Mesenteric fat pad (tissue), 1 donor: ENCODE measurements at places on chromosomes 6 and 20. TPM values are rescaled to one million over a fixed set of nuclear protein-coding genes. Genes with fewer than 3 reads are reported as not detected.

SYCP2L gene
- total RNA-seq = 0.93 TPM

ACTL10 gene
- 0.93 TPM for total RNA-seq

DNA sequence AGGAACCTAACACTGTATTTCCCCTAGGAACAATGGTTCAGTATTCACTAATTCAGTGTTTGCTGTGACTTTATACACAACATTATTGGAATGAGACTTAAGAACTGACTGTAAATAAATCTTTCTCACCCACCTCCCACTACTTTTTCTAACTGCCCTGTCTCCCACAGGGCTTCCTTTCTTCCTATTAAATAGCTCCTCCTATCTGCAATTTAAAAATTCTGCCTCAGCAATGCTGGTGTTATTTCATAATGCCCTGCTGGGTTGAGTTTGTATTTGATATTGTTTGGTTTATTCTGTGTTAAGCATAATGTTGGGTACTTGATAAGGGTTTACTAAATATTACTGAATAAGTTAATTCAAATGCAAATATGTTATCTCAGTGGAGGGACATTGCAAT is 573.1 kb upstream of the RNF217 start:
- no peak for DNase-seq

DSTN gene
- total RNA-seq = 165 TPM

DNA sequence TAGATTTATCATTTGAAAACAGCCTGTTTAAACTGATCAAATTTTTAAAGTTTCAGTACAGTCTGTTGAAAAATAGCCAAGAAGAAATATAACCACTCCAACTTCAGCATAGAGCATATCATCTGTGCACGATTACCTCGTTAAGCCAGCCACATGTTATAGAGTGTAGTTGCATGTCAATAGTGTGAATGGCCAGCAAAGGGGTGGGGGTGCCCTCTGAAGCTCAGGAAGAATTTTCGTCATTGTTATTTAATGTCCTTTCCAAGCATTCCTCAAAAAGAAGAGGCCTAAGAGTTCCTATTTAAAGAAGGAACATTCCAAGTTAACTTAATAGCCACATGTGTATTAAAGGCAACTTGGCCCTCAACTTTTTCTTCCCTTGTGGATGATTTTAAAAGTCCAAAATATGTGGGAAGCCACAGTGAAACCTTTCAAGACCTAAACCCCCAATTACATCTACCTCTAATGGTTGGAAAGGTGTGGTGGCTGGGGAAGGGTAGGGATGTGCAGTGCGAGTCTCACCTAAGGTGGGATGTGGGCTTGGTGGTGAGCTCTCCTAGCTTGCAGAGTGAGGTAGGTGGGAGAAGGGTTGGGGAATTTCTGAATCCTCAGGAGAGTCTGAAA is 1.8 kb upstream of the CCN2 start:
- DNase-seq = no peak

DNA sequence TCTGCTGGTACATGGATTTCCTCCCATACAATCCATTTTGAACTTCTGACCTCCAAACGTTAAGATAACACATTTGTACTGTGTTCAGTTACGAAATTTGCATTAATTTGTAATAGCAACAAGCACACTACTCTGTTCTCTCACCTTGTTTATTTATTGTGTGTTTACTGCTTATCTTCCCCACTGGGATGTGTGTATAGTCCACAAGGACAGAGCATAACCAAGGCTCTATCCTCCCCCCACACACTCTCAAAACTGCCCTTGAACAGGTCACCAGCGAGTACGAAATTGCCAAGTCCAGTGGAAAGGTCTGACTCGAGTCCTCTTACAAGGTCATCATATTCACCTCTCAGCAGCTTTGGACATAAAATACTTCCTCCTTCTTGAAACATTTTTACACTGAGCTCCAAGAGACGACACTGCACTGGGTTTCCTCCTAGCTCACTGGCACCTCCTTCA is 18.6 kb downstream of the ADTRP start:
- DNase-seq = no peak

DNA sequence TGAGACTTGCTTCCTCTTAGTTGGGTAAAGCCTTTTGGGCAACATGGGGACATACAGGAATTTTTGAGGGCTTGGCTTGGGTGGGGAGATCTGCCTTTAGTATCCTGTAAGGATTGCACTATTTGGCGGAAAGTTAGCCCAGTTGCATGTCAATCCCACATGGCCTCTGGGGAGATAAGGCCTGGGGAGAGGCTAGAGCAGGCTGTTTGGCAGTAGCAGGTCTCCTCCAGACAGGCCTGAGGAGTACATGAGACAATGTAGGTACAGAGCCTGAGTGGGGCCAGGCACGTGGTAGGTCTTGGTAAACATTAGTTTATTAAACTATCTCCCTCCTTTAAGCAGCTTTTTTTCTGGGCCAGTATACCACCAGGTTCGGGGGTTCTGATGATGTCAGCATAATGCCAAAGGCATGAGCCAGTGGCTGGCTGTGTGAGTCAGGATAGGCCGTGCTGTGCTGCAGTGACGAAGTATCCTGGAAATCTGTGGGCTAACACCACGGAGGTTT is 147.9 kb downstream of the VEGFA start:
- no peak for DNase-seq

CYB5R4 gene
- 24.6 TPM for total RNA-seq

GRCh38 chr20:53142225-53143127 is 170.3 kb downstream of the TSHZ2 start:
- DNase-seq = no peak

DNA sequence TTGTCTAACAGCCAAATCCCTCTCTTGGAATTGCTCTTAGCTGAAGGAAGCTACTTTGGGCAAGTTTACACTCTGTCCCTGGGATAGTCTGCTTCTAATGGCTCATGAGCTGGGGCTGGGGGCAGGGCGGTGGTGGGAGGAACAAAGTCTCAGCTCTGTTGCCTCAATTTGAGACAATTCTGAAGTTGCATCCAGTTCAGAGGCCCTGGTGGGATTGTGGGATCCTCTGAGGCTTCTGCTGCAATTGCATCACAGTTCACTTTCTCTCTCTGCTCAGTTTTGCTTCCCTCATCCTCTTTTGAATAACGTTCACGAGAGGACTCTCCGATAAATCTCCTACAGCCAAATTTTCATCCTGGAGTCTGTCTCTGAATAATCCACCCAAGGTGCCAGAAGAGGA is 440.6 kb upstream of the SLC35B3 start:
- no peak for DNase-seq

PGBD1 gene
- 4.0 TPM for total RNA-seq

- DNase-seq = no peak
These were observed 31.5 kb upstream of the LTV1 start for GRCh38 chr6:143811501-143812157.

BTN1A1 gene
- not detected for total RNA-seq

DNA sequence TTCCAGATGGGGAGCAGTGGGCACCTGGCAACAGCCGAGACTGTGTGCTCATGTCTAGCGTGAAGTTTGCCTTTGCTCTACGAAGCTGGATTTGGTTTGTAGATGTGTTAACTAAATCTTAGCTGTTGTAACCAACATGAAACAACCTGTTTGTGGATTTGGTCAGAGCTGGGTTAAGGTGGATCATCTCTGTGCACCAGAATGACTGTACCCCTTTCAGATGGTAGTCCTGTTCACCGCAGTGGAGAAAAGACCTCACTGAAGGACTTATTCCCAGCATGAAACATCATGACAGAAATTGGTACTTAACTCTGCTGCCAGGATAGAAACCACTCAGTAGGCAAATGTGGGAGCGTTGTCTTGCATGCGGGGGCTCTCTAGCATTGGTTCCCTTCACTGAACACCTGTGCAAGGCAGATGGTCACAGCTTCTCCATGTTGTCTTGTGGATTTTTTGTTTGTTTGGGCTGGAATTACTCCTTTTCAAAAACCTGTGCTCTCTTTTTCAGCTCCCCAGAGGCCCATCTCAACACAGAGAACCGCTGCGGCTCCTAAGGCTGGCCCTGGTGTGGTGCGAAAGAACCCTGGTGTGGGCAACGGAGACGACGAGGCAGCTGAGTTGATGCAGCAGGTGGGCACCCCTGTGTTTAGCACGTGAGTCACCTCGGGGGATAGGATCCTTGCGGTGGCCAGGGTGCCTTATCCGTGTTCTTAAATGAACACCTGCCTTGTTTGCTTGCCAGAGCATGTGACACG is 19.3 kb upstream of the EFCAB8 start:
- no peak for DNase-seq

- DNase-seq = no peak
These were observed 60.6 kb upstream of the NT5E start for GRCh38 chr6:85389151-85389797.

CCN5 gene
- 51.5 TPM for total RNA-seq

DNA sequence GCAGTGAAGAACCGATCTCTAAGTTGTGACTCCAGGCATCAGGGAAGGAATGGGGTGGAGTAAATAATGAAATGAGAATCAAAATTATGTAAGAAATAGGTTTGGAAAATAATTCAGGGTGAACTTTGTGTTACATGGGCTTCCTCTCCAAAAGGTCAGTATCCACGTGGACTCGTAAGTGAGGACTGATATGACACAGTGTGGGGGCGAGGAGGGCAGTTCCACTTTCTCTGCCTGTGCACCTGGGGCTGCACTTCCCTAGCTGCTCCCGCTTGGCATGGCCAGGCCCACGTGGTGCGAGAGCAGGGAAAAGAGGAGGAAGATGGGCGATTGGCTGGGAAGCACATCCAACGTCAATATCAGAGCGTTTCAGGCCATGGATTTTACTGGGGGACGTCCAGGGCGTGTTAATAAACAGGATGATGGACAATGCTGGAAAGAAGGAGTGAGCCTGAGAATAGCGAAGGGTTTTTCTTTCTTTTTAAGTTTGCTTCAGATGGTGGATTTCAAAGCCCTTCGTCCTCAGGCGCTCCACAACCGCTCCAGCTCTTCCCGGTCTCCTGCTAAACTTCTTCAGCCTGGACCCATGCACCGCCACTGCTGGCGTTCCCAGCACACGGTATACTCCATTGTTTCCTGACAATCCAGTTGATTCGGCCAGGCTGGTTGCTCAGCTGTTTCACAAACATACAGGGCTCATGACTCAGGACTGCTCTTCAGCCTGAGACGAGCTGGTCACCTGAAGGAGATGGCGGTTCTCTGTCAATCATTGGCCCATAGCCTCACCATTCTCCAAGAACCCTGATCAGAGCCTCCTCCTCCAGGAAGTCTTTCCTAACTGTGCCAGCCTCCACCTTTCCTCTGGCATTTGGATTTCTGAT is 11.8 kb downstream of the CCR6 start:
- DNase-seq = peak; percentile 47

- no peak for DNase-seq
These were observed 8.8 kb upstream of the C20orf144 start for GRCh38 chr20:33653218-33653899.

MCCD1 gene
- not detected for total RNA-seq

GRCh38 chr6:139550361-139550760 is 175.9 kb upstream of the CITED2 start:
- no peak for DNase-seq

PRDM13 gene
- not detected for total RNA-seq

DNA sequence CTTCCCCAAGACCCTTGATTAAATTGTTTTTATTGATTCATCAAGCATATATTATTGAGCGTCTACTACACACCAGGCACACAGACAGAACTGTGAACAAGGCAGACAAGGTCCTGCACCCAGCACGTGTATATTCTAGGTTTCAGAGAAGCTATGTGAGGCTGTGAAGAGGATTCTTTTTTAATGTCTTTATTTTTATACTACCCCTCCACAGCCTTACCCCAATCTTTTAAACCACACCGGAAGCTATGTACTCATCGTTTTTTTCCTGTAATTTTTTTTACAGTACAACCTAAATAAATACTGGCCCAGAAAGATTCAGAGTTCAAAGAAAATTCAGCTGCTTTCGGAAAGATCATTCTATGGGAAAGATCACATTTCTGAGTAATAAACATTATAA is 10.0 kb downstream of the SGK1 start:
- no peak for DNase-seq

- no peak for DNase-seq
These were observed 6.0 kb downstream of the ASF1A start for GRCh38 chr6:118899948-118900347.

SLC17A2 gene
- not detected for total RNA-seq

DNA sequence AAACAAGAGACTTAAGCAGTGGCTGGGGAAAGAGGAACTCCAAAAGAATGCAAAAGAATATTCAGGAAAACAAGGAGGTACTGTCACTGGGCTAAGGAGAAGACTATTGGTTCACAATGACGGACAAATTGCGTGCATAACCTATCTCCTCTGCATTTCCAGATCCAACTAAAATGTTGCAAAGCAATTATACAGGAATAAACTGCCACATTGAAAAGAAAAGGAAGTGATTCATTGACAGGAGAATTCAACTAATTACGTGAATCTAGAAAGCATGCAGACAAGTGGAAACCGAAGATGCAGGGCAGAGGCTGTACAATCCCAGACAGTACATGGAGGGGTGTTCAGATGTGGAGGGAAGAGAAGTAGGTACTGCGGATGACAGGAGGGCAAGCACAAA is 152.8 kb upstream of the RIPOR2 start:
- DNase-seq = no peak

SCRT2 gene
- not detected for total RNA-seq

SAYSD1 gene
- 11.2 TPM for total RNA-seq

DNA sequence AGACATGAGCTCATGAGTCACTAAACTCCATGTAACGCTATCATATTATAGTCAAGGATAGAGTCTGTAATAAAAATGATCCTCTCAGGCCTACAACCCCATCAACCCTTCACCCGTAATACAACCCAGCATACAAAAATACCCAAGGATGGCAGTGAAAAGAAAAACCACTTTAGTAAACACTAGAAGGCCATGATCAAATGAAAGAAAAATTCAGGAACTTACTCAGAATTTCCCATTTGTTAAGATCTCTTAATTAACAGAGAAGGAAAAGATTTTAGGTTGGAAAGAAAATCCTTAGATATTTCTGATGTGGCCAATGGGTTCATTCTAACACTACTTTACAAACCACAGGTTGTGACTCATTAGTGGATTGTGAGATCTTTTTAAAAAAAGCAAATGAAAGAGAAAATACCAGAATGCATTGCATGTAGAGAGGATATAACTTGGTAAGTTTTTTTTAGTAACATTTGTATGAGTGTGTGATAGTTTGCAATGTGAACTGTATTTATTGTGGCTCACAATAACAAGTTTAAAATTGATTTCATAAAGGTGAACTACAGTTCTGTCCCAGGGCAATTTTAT is 8.0 kb upstream of the UBE2J1 start:
- DNase-seq = no peak

DNA sequence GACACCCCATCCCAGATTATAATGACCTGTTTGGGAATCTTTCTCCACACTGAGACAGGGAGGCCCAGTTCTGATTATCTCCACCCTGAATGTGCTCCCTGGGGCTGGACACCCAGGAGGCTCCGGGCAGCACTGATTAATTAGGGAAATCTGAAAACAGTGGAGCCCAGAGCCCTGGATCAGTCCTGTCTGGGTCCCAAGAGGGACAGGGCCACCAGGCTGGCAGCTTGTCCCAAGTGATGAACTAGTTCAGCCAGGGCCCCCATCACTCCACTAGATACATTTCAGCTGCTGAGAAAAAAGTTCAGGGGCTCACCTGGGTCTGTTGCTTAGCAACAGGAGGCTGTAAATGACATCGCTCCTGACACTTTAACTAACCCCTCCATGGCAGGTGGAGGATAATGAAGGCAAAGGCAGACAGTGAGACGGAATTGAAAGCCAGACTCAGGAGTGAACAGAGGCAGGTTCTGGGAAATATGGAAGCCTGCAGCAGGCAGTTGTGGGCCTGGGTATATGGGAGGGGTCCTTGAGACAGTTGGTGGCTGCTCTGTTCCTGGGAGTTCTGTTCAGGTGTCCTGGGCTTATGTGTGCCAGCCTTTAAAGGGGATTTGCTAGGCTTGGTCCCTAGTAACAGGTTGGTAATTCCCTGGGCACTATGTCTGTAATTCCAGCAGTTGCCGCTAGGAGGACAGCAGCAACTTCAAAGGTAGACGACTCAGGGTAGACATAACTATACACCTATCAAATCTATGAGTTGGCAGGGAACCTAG is 78.3 kb upstream of the CTNNBL1 start:
- DNase-seq = no peak

IMPG1 gene
- total RNA-seq = not detected
